ENCODE measurements at places on chromosomes 12 and 14.

GRCh38 chr12:25546318-25546717 is 6.8 kb downstream of the LMNTD1 start:
- DNase-seq, result no peak

GRCh38 chr14:32044454-32044853 is 32.6 kb upstream of the ARHGAP5 start:
- no peak for DNase-seq

GRCh38 chr12:57069523-57069922 is 9.1 kb downstream of the NEMP1 start:
- peak; percentile 72 for DNase-seq

DNA sequence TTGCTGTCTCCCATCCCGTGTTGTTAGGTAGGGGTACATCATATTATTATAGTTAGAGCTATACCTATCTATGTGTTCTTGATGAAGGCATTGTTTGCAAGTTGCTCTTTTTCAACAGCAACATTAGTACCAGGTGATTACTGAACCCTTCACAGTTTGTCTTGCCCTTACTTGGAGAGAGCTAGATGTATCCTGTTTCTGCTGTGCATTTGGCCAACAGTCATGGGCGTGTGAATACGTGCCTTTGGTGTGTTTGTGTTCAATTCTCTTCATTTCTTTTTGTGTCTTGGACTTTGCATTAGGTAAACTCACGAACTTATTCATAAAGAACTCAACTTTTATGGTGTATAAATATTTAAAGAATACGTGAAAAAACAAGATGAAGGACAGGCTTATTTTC is 14.3 kb downstream of the ARF6 start:
- no peak for DNase-seq

- no peak for DNase-seq
Measured at GRCh38 chr12:109994401-109995175, 1.6 kb downstream of the GIT2 start.

DNA sequence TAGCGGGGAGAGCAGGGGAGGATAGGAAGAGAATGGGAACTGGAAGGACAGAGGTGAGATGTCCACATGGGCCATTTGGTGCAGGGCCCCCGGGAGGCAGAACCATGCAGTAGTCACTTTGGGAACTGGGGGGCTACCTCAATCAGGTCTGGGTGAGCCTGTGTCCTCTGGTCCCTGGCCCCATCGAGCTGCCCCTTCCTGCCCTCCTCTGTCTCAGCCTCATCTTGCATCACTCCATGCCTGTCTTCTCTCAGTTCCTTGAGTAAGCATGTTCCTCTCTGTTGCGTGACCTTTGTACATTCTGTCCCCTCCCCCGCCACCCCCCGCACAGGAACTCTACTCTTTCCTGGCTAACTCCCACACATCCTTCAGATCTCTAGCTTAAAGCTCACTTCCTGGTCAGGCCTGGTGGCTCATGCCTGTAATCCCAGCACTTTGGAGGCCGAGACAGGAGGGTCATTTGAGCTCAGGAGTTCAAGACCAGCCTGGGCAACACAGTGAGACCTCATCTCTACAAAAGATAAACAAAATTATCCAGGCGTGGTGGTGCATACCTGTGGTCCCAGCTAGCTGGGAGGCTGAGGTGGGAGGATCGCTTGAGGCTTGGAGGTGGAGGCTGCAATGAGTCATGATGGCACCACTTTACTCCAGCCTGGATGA is 23.2 kb downstream of the FOS start:
- no peak for DNase-seq

DNA sequence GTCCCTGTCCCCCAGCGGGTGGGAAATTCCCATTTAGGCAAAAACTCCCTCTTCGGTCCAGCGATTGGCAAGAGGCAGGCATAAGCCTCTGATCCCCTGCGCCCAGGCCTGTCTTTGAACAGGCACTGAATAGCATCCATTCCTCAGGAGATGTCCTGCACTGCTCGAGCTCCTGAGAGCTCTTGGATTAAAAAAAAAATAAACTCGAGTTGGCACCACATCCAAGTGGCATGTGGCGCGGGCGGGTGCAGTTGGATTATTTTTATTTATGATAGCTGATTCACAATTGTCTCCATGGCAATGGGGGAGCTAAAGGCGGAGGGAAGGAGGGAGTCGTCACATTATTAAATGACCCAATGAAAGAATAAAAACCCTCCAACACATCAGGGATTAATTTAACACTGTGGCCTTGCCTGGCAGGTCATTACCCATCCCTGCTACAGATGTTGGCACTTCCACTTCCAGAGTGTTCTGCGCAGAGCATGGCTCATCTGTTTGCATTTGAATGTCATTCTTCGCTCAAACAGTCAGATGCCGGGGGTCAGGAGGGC is 207.2 kb downstream of the AACS start:
- no peak for DNase-seq

All from iPS-NIHi11 (cell line).